Renal cortex interstitium (tissue), 15 donors: ENCODE measurements at places on chromosomes 7 and 10. TPM values are rescaled to one million over a fixed set of nuclear protein-coding genes. Genes with fewer than 3 reads are reported as not detected.

DNA sequence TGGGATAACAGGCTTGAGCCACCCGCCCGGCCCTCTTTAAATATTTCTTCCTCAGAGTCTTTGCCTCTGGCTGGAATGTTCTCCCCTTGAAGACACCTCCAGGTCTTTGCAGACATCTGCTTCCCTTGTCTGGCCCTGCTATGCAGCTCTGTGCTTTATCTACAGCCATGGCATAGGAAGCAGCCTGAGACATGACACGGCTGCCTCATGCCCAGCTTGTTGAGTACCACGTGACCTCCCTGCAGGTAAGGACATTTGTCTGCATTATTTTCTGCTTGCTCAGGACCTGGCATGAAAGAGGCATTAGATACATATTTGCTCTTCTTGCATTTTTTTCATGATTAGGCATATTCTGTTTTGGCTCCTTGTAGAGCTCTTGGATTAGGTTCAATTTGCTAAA is 113.8 kb upstream of the KLF6 start:
- no peak for DNase-seq

DNA sequence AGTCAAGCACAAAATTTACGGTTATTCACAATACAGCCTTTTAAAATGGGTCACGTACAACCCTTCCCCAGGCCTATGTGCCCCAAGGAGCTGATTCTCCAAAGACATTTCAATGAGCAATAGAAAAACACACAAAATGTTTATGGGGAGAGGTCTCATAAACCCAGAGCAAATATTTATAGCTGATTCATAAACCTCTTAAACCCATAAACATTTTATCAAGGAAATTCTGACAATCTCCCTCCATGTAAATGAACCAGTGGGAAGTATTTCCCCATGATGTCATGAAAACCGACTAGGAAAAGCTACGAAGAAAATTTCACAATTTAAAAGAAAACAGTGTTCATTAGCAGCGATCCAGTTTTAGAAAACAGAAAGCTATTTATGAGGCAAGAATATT is 36.0 kb downstream of the SFMBT2 start:
- no peak for DNase-seq

Gene OSBPL3
- polyA plus RNA-seq, result 19.8 TPM

DNA sequence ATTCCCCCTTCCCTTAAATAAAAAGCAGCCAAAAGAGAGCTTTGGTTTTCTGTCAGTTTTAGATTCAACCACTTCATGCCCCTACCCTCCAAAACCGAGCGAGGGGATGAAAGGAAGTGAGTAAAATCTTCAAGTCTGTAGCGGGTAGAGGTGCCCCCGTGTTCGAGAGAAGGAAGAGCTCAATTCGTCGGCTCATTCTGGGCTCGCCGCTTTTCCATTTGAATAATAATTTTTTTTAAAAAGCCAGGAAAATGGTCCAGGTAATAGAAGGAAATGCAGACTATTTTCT is 436.2 kb upstream of the GALNT17 start:
- no peak for DNase-seq

GRCh38 chr7:154423231-154423630 is 371.0 kb downstream of the DPP6 start:
- peak; percentile 40 for DNase-seq

DNA sequence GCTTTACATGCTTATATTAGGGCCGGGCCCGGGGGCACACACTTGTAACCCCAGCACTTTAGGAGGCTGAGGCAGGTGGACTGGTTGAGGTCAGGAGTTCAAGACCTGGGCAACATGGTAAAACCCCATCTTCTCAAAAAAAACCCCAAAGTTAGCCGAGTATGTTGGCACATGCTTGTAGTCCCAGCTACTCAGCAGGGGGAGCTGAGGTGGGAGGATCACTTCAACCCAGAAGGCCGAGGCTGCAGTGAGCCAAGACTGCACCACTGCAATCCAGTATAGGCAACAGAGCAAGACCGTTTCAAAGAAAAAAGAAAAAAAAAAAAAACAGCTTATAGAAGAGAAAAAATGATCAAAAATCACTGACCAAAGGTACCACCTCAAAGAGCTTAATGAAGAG is 63.1 kb downstream of the AMZ1 start:
- DNase-seq, result no peak

DNA sequence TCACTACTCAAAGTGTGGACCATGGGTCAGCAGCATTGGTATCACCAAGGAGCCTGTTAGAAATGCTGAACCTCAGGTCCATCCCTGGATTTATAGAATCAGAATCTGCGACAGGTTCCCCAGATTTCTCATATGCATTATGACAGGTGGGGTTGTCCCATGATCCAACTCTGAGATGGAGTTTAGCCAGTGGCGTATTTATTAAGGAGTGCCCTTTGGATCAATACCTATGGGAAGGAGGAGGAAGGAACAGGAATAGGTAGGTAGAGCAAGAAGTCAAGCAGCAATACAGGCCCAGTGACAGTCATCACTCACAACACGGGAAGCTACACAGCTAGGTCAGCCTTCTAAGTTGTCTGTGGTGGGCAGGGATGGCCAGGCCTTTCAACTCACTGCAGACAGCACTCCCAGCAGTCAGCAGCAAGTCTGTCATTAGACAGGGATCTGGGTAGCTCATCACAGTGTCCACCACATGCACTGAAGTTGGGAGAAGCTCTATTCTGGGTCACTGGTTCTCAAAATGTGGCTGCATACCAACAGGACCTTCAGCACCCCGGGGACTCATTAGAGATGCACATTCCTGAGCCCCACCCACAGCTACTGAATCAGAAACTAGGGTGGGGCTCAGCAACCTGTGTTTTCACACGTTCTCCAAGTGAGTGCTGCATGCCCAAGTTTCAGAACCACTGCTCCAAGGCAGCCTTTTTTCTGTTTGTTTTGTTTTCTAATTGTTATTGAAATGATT is 532.3 kb upstream of the GALNT17 start:
- no peak for DNase-seq

DNA sequence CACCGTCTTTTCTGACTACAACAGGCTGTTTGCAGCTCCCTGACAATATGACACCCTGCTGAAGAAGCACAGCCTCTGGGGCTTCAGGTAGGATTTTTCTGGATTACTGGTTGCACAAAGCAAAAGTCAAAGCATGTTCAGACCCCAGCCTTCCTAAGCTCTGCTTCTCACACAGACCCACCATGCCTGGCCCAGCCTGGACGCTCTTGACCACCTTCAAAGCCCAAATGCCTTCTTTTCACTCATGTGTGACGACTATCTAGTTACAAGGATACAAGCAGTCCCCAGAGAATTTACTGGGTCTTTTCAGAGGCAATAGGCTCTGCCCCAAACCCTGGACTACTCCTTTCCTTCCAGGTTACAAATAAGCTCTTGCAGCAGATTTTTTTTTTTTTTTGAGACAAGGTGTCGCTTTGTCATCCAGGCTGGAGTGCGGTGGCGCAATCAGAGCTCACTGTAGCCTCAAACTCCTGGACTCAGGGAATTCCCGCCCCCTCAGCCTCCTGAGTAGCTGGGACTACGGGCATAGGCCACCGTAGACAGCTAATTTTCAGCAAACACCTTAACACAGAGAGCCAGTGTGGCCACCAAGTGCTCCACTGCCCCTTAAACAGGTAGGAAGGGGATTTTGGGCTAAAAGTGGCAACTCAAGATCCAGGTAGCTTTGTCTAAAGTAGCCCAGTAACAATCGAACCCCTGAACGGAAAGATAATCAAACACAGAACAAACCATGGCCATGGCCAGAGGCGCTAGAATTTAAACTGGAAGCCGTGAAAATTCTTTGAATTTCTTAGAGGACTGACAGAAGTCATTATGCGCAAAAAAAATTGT is 16.2 kb downstream of the SVIL start:
- DNase-seq, result no peak

Gene RELN
- polyA plus RNA-seq, result 9.3 TPM

GRCh38 chr7:137166363-137166762 is 177.2 kb downstream of the PTN start:
- no peak for DNase-seq

- no peak for DNase-seq
Measured at GRCh38 chr7:94367949-94368348, 26.7 kb upstream of the COL1A2 start.

- DNase-seq, result no peak
Measured at GRCh38 chr10:30073767-30074060, 14.3 kb upstream of the JCAD start.

- DNase-seq, result no peak
Measured at GRCh38 chr10:63228237-63228636, 95.1 kb downstream of the NRBF2 start.

- DNase-seq, result no peak
Measured at GRCh38 chr7:116583653-116584052, 58.8 kb downstream of the CAV1 start.

DNA sequence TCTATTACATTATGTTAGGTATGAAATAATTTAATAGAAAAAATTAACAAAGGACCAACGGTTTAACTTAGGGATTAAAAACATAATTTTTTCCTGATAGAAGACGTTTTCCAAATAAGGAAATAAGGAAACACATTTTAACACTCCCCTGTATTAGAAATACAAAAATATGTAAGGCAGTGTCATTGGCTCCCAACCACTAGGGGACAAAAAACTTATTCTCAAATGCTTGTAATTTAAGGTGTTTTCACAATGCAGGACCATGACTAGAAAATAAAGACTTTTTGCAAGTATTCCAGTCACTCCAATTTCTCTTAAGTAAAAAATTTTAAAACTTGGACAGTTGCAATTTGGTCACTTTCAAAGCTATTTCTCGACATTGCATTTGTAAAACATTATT is 98.8 kb upstream of the ODAD2 start:
- no peak for DNase-seq

DNA sequence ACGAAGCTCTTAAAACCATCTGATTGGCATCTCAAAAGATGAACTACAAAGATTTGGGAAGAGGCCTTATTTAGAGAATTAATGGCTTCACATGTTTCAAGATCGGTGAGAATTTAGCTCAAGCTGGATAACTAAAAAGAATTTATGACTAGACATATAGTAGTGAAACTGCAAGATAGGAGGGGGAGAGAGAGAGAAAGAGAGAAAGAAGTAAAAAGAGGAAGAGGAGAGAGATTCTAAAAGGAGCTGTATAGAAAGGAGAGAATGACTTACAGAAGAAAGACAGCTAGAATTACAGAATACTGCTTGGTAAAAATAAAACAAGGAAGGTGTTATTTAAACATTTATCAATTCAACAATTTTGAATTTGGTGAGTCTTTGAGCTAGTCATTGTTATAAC is 592.3 kb downstream of the SH2D4B start:
- DNase-seq, result no peak
